ENCODE measurements at places on chromosomes 3 and 15.

DNA sequence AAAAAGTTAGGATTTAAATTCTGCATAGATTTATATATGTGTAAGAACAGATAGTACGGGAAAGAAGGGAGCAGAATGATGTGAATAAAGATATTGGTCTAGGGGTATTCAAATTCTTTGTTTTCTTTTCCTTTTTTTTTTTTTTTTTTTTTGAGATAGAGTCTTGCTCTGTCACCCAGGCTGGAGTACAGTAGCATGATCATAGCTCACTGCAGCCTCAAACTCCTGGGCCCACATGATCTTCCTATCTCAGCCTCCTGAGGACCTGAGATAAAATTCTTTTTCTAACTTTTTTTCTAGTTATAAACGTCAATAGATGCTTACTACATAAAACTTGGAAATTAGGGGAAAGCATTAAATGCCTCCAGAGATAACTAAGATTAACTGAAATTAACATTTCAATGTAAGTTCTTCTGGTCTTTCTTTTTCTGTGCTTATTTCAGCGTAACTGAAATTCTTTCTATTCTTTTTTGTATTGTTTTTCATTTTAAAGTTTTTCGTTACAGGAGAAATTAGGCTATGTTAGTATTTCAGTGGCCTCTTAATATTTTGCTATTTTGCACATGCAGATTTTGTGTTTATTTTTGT lies 29.2 kb downstream of the UBE2Q2 start:
- no peak for DNase-seq

DNA sequence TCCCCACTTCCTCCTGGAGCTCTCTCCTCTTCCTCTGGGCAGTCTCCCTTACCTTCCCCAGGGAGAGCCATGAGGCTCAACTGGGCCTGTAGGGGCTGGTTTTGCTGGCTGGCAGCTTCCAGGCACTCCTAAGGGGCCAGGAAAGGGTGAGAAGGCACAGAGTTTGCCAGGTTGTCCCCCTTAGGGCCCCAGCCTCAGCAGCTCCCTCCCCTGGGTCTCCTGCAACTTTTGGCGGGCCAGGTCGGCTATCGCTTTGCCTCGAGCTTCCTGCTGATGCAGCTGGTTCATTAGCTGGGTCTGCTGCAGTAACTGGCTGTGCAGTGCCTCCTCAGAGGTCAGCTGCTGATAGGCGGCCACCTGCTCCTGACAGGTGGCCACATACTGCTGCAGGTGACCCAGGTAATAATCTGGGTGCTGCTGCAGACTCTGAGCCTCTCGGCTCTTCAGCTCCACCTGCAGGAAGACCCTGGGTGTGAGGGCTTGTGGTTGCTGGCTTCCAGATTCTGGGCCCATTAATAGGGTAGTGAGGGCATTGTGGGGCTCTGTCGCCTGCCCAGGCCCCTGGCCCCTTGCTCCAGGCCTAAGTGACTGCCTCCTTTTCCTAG lies 29.7 kb upstream of the OR4F6 start:
- DNase-seq: peak; percentile 47

DNA sequence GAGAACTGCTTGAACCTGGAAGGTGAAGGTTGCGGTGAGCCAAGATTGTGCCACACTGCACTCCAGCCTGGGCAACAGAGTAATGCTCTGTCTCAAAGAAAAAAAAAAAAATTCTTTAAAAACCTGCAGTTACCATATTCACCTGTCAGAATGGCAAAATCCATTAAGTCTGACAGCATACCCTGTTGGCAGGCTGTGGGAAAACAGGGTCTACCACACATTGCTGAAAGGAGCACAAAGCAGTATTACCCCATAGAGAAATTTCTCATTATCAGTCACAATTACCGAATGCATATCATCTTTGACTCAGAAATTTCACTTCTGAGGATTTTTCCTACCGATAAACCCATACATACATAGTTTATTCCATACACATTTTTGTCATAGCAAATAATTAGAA lies 264.1 kb upstream of the SLCO3A1 start:
- DNase-seq: peak; percentile 17

DNA sequence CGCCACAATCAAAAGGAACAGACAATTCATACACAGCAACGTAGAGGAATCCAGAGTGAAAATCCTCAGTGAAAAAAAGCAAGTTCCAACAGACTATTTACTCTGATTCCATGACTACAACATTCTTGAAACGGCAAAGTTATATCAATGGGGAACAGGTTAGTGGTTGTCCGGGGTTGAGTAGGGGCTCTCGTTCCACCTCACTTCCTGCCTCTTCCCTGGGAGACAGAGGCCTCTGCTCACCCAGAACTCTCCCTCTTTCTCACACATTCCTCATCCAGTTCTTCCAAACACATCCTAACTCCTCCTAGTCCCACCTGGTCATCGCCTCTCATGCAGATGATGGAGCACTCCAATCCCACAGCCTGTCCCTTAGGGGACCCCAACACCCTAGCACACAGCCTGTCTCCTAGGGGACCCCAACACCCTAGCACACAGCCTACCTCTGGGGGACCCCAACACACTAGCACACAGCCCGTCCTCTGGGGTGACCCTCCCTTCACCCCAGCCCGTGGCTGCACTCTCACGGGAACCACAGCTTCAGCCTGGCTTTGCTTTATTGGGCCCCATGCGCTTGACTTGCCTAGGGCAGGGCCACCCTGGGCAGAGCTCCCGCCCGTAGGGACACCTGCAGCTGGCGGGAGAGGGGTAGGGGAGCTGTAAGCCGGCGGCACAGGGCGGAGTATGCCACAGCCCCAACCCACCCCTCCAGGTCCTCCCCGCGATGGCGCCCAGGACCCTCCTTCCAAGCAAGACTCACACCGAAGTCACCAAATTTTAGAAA lies 5.2 kb downstream of the OCA2 start:
- no peak for DNase-seq

DNA sequence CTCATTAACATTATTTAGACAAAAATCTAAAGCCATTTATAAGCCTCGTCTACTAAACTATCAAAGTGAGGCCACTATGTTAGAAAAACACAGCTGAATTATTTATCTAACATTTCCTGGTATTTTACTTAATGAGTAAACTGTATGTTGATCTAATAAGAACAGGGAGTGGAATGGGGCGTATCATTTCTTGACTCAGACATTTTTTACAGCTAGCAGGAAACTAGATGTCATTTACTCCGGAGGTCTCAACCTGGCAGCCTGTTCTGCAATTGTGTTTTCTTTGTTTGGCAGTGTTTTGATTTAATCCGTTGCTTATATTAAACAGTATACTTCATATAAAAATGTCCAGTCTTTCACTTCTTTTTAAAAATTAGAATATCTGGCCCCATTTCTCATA lies 79.1 kb upstream of the ABI3BP start:
- no peak for DNase-seq

DNA sequence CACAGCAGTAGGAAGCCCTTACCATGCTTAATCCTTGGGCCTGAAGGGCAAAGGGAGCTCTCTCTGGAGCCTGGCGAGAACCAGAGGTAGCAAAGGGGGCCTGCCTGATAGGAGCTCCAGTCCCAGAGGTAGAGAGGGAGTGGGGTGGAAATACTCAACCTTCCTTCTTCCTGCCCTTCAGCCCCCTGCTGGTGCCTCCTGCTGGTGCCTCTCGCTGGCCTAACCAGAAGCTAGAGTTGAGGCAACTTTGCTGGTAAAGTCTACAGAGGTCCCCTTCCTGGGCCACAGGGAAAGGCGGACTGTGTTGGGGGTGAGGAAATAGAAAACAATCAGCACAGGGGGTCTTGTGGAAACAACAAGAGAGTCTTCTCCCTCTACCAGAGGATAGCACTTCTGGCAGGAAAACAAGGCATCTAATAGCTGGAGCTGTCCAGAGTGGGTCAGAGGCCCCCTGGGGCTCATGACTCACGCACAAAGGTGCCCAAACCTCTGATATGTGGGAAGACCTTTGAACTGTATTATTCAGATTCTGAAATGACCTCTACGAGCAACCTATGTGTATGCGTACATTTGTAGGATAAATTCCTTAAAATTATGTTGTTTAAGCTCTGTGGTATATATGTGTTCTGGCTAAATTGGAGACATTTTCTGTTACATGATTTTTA lies 133.9 kb downstream of the LRRC28 start:
- peak; percentile 14 for DNase-seq

GRCh38 chr3:133384331-133385027 lies 15.4 kb upstream of the BFSP2 start:
- peak; percentile 79 for DNase-seq

- no peak for DNase-seq
Observed at GRCh38 chr3:62723914-62724217, 151.3 kb downstream of the CADPS start.

DNA sequence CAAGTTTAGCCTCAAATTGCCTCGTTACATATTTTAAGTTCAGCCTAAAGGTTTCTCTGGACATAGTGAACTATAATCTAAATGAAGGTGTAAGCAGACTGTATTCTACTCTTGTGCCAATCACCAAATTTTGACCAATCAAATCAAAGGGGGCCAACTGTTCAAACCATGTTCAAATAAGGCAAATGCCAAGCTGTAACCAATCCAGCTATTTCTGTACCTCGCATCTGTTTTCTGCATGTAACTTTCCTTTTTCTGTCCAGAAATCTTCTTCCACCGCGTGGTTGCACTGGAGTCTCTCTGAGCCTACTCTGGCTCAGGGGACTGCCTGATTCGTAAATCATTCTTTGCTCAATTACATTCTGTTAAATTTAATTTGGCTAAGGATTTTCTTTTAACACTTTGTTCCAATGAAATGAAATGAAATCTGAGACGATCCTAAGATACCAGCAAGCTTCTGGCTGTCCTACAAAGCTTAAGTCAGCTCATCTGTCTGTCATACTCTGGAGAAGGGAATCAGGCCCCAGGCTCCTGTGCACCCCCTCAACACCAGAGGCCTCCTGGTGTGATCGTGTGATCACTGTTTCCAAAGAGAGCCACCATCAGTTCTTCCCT lies 53.2 kb upstream of the ZNF148 start:
- DNase-seq: no peak

- DNase-seq: peak; percentile 52
Observed at GRCh38 chr15:40471808-40472150, 995 bp downstream of the CHST14 start.

- no peak for DNase-seq
Observed at GRCh38 chr15:59140422-59141226, 35.7 kb downstream of the CCNB2 start.

GRCh38 chr3:119657887-119658702 lies 2.3 kb downstream of the POPDC2 start:
- DNase-seq: no peak

DNA sequence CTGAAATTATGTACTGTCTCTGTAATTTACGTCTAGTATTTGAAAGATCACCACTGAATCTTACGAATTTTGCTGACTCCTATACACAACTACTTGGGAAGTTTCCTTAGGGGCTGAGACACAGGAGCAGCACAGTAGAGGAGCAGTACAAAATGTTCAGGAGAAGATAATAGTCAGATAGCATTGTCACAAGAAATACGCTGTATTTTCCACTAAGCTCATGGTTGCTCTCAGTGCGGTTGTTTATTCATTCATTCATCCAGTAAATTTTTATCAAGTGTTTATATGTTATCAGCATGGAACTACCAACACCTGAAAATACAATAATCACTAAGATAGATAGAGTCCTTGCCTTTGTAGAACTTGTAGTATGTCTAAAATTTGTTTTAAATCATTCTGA lies 34.5 kb downstream of the ALCAM start:
- no peak for DNase-seq

DNA sequence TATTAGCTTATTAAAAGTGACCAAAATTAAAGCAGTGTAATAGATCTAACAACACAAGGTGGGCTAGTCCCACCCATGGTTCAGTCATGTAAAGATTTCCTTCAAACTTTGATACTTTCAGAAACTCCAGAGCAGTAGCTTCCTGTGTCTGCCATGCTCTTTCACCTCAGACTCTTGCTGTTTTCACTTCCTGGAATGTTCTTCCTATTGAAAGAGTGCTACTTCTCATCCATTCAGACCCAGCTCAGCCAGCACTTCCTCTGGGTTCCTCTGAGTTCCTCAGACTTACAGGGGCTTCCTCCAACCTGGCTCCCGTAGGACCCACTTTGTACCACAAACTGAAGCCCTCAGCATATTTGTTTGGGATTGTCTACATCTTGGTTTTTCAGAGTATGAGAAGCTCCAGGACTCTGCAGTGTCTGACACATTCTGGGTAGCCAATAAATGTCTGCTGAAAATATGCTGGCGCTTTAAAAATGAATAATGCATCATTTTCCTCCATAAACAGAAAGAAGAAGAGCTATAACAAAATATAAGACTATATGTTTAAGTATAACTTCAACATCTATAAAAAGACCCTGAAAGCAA lies 18.0 kb downstream of the NCEH1 start:
- DNase-seq: peak; percentile 20

DNA sequence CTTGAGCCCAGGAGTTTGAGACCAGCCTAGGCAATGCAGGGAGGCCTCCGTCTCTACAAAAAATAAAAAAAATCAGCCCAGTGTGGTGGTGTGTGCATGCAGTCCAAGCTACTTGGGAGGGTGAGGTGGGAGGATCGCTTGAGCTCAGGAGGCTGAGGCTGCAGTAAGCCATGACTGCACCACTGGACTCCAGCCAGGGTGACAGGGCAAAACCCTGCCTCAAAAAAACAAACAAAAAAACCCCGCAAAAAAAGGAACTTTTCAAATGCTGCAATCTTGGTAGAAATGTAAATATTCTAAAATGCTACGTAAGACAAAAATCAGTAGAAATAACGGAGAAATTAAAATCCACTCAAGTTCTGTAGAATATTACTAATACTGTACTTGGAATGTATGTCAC lies 108.1 kb upstream of the MELTF start:
- DNase-seq: no peak

DNA sequence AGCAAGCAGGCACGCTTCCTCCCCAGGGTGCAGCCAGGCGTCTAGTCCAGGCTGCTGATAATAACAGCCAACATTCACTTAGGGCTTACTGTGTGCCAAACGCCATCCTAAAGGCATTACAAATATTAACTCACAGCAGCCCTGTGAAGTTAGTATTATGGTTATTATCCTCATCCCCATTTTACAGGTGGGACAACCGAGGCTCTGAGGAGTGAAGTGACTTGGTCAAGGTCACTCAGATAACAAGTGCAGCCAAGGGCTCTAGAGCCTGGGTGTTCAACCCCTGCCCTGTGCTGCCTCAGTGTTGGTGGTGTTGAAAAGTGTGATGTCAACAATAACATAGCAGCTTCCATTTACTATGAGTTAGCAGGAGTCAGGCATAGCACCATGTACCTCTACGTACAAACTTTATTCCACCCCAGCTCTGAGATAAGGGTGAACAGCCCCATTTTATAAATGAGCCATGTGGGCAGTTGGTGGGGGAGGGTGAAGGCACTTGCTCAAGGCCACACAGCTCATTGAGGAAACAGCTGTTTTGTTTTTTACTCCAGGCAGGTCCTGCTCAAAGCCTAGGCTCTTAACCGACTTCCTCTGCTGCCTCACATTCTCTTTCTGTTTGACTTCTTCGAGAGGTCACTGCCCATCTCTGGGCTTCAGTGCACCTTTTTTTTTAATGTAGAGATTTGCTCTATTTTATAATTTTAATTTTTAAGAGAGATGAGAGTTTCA lies 24.0 kb upstream of the TRH start:
- DNase-seq: no peak

DNA sequence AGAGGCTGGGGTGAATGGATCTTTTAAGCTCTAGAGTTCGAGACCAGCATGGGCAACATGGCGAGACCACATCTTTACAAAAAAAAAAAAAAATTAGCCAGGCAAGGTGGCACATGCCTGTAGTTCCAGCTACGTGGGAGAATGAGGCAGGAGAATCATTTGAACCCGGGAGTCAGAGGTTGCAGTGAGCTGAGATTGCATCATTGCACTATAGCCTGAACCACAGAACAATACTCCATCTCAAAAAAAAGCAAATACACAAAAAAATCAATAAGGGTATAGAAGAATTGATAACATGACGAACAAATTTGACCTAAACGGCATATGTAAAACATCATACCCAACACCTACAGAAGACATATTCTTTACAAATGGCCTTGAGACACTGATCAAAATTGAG lies 668.4 kb downstream of the MECOM start:
- DNase-seq: no peak

- DNase-seq: no peak
Observed at GRCh38 chr3:55330756-55331155, 156.3 kb downstream of the WNT5A start.
